HL-60 (cell line): ENCODE measurements at places on chromosomes 3 and 15.
A peak's percentile ranks its signal among the peaks of the same experiment; 100 is the strongest.

GRCh38 chr3:149011676-149012075 is 20.3 kb downstream of the GYG1 start:
- DNase-seq = no peak

DNA sequence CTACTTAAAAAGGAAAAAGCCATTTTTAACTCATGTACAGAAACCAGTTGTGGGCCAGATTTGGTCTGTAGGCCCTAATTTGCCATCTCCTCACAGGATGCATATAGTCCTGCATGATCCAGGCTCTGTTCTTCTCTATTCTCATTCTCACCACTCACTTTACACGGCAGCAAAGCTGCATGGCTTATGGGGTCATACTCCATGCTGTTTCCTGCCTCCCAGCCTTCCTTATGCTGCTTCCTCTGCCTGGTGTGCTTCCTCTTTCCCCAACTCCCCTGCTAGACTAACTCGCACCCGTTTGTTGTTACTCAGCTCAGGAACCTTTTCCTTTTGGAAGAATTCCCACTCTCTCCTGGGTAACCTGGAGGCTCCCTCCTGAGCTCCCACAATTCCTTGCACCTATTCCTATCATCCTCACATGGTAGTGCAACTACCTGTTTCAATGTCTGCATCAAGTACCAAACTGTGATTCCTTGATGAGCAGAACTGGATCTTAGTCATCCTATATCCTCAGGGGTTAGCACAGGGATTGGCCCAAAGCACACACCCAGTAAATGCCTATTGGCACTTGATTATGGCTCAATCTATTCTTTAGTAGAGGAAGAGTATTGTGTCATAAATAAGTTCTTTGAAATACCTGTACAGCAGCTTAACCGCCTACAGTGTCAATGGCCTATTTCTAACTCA is 172.1 kb upstream of the MITF start:
- DNase-seq = peak; percentile 18

DNA sequence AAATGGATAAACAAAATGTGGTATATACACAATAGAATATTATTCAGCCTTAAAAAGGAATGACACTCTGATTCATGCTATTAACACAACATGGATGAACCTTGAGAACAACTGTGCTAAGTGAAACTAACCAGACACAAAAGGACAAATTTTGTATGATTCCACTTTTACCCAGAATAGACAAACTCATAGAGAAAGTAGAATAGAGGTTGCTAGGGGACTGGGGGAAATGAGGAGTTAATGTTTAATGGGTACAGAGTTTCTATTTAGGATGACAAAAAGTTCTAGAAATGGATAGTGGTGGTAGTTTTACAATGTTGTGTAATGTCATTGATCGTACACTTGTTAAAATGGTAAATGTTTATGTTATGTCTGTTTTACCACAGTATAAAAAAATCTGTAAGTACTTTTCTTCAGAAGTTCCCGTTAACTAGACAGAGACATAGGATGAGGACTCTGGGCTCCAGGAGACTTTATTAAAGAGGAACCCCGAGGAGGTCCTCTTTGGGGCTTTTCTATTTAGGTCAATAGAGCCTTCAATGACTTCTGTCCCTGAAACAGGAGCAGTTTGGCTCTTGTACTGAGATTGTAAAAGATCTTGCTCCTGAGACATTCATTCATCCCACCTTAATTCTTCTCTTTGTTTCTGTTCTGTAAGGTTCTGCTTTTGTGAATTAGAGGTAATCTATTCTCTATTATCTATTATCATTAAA is 24.5 kb downstream of the ABHD6 start:
- no peak for DNase-seq

DNA sequence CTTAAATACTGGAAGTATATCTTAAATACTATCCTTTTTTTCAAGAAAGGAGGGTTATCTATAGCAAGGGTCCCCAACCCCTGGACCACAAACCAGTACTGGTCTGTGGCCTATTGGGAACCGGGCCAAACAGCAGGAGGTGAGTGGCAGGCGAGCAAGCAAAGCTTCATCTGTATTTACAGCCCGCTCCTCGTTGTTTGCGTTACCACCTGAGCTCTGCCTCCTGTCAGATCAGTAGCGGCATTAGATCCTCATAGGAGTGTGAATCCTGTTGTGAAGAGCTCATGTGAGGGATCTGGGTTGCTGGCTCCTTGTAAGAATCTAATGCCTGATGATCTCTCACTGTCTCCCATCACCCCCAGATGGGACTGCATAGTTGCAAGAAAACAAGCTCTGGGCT is 26.1 kb downstream of the SUMF1 start:
- DNase-seq = no peak

GRCh38 chr15:99592145-99592791 is 26.5 kb downstream of the MEF2A start:
- no peak for DNase-seq

DNA sequence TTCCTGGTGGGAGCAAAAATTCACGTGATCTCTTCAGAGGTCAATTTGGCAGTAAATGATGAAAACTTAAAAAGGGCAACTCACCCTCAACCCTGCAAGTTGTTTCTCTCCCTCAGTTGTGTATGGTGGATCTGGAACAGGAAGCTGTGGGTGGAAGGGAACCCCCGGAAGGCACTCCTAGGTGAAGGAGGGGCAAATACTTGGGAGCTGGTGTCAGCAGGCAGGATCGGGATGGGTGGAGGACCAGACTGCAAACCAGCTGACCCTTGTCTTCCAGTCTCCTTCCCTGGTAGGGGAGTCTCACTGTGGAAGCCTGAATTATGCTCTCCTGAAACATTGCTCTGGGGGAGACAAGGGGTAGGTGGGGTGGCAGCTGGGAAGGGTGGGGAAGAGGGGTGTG is 33.5 kb downstream of the PRR23E start:
- no peak for DNase-seq

GRCh38 chr15:74781431-74782258 is at the start of gene CSK:
CSK (plus strand) TSS chr15:74782080; CDS start chr15:74798298, 16,218 bp downstream.
- DNase-seq = peak; percentile 58
